ENCODE measurements at places on chromosomes 11 and 22.

DNA sequence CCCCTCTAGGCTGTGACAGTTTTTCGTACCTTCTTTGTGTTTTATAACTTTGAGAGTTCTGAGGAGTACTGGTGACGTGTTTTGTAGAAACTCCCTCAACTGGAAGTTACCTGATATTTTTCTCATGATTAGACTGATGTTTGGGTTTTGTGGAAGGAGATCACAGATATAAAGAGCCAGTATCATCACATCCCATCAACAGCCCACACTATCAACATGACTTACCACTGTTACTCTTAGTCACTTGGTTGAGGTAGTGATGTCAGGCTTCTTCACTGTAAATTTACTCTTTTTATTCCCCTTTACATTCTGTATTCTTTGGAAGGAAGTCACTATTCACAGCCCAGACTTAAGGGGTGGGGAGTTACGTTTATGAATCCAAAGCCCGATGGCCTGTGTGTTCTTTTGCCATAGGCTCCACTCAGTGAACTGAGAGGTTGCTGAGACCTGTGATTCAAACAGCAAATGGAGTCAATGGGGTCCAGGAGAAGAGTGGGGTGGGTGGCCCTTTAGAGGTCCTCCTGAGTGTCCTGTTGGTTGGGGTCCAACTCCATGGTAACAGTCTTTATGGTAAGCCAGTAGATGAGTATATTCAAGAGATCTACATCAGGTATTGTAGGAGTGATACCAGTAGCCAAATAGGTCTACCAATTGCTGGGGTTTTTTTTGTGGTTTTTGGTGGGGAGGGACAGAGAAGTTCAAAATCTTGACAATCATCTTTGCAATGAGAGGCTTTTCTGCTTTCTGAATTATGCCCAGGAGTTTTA, 15.2 kb upstream of the MS4A4E start:
- no peak for DNase-seq

- no peak for DNase-seq
Observed at GRCh38 chr11:94129512-94130297, 1.1 kb downstream of the PANX1 start.

DNA sequence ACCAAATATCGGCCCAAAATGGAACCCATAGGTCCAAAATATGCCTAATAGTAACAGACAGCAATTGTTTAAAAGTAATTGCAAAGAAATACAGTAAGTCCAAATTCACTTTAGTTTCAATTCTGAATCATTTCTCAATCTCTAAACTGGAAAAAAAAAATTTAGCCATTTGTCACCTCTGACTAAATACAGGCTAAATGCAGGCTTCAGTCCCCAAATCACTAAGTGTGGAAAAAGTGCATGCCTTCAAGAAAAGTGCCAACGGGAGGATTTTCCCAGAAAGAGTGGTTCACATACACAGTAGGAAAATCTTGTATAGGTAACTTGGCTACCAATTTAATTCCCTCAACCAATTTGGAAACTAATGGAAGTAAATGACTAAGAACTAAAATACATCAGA, 35.7 kb downstream of the SIK3 start:
- no peak for DNase-seq

- no peak for DNase-seq
Observed at GRCh38 chr11:80122211-80122610, 681.4 kb upstream of the TENM4 start.

DNA sequence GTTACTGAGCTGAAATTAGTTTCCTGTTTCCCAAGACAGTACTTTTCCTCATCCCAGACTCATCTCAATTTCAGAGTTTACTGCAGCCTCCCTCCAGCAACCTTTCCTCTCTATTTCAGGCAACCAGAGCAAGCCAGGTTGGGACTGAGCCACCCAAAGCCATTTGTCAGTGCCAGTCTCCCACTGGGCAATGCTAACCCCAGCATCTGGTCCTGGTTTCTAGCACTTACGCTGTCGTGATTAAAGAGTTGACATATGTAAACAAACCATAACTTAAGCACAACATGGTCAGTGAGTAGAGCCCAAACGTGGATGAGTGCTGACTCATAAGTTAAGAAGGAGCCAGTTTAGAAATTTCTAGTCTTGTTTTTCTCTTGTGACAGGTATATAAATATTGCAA, 119.6 kb upstream of the BLID start:
- DNase-seq, result no peak

Data from GM18507 (cell line).